Glutamatergic neuron (in vitro differentiated cells): ENCODE measurements at places on chromosomes 1 and 21. TPM values are rescaled to one million over a fixed set of nuclear protein-coding genes. Genes with fewer than 3 reads are reported as not detected.
A peak's percentile ranks its signal among the peaks of the same experiment; 100 is the strongest.

GRCh38 chr1:84283381-84283780 is 18.1 kb upstream of the SAMD13 start:
- H3K4me3 ChIP-seq = no peak overlapping the region
- no peak overlapping the region for H3K27ac ChIP-seq
- no peaks in the 10 kb centered on the region for H3K36me3 ChIP-seq
- no peak for DNase-seq
- no peaks in the 10 kb centered on the region for H3K27me3 ChIP-seq
- no peaks in the 10 kb centered on the region for H3K4me1 ChIP-seq

- H3K4me1 ChIP-seq = peaks cover 33% of the 10 kb centered on the region
- no peak overlapping the region for H3K4me3 ChIP-seq
- peaks cover 6% of the 10 kb centered on the region for H3K36me3 ChIP-seq
- peaks cover 7% of the 10 kb centered on the region for H3K27me3 ChIP-seq
- DNase-seq = no peak
Measured at GRCh38 chr1:6294080-6294889, 33.4 kb upstream of the GPR153 start.

DNA sequence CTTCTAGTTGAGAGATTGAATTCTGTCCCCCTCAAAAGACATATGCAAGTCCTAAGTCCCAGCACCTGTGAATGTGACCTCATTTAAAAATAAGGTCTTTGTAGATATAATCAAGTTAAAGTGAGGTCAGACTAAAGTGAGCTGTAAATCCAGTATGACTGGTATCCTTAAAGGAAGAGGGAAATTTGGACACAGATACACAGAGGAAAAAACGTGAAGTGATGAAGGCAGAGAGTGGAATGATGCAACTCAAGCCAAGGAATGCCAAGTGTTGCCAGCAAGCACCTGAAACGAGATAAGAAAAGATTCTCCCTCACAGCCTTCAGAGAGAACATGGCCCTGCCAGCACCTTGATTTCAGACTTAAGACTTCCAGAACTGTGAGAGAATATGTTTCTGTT is 444.7 kb upstream of the VAMP3 start:
- peaks cover 29% of the 10 kb centered on the region for H3K36me3 ChIP-seq
- no peak overlapping the region for H3K4me3 ChIP-seq
- peaks cover 2% of the 10 kb centered on the region for H3K27me3 ChIP-seq
- no peaks in the 10 kb centered on the region for H3K4me1 ChIP-seq
- no peak overlapping the region for H3K27ac ChIP-seq
- no peak for DNase-seq

GRCh38 chr1:63713627-63714481 is 60.0 kb upstream of the ROR1 start:
- H3K4me1 ChIP-seq = no peaks in the 10 kb centered on the region
- no peaks in the 10 kb centered on the region for H3K36me3 ChIP-seq
- no peaks in the 10 kb centered on the region for H3K27me3 ChIP-seq
- no peak overlapping the region for H3K27ac ChIP-seq

DNA sequence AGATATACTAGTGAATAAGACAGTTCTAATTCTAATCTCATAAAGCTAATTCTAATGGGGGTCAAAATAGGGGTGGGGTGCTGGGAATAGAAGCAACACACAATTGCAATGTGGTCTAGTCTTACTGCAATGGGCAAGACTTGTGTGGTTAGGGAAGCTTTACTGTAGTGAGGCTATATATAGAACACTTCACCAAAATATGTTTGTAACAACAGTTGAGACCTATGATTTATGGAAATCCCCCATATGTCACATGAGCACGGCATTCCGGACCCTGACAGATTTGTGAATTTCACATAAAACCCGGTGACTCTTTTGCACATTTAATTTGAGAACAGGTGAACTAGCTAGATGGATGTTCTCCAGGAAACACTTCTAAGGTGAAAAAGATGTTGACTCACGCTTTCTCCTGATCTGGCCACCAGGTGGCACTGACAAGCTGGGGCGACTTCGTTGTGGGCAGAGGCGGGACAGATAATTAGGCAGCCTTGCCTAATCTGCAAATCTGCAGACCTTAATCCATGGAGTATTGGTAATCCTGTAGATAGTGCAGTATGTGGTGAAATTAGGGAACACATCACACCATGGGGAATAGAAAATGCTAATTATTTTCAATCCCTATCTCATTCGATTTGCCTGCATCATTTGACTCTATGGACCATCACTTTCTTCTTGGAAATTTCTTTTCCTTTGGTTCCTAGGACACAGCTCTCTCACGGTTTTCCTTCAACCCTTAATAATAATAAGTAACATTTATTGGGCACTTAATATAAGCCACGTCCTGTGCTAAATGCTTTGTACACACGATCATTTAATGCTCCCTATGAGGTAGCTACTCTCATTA is 37.7 kb downstream of the KIAA0040 start:
- peaks cover 5% of the 10 kb centered on the region for H3K4me1 ChIP-seq
- peak; percentile 78 for DNase-seq
- peaks cover 10% of the 10 kb centered on the region for H3K27me3 ChIP-seq
- no peak overlapping the region for H3K4me3 ChIP-seq
- H3K27ac ChIP-seq = no peak overlapping the region
- H3K36me3 ChIP-seq = no peaks in the 10 kb centered on the region

DNA sequence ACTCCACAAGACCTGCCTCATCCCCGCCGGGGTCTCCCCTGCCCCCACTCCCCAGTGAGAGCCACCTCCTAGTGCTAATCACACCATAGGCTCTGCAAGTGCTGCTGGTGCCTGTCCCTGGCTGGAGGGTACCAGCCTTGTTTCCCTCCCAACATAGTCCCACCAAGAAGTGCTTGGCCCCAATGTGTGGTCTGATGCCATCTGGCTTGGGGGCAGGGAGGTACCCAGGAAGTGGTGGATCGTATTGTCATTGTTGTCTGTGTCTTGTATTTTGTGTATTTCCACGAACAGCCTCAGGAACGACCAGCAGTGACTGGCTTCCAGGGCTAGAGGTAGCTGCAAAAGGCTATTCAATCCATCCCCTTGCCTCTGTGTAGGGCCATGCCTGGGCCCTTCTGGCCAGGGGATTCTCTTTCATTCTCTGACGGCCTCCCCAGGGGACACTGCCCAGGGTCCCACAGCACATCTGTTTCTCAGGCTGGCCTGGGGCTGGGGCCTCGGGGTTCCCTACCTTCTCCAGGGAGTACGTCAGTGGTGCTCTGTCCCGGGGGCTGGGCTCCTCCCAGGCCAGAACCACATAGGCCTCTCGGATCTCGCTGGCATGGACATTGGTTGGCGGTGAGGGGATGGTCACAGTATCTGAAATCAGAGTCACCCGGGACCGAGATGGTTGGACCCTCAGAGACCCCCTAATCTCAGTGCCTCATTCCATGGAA is 22.8 kb downstream of the MYOM3 start:
- no peaks in the 10 kb centered on the region for H3K36me3 ChIP-seq
- H3K4me1 ChIP-seq = no peaks in the 10 kb centered on the region
- H3K27ac ChIP-seq = no peak overlapping the region
- DNase-seq = no peak
- no peak overlapping the region for H3K4me3 ChIP-seq
- peaks cover 7% of the 10 kb centered on the region for H3K27me3 ChIP-seq

DNA sequence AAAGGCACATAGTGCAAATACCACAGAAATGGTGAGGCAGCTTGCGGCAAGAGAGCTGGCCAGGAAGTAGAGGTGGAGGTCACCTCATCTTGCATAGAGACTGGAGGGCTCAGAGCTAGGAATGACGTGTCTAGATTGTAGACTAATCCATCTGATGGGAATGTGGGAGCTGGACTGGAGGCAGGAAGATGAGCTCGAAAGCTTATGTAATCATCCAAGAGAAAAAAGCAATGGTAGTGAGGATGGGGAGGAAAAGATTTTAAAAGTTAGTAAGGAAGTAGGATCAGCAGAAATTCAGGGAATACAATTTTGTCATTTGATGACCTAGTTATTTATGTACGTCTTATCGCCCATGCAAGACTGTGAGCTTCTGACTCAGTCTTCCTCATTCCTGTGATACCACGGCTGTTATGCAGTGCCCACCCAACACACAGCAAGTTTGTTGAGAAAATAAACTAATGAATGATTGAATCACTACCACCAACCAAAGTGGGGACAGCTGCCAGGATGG is 123.9 kb downstream of the RRAGC start:
- H3K27ac ChIP-seq = no peak overlapping the region
- peaks cover 2% of the 10 kb centered on the region for H3K27me3 ChIP-seq
- H3K4me1 ChIP-seq = peaks cover 4% of the 10 kb centered on the region
- H3K4me3 ChIP-seq = no peak overlapping the region

GRCh38 chr1:168945870-168946269 is 160.6 kb upstream of the ATP1B1 start:
- no peaks in the 10 kb centered on the region for H3K27me3 ChIP-seq
- DNase-seq = no peak
- H3K36me3 ChIP-seq = no peaks in the 10 kb centered on the region

- H3K36me3 ChIP-seq = no peaks in the 10 kb centered on the region
- no peak overlapping the region for H3K4me3 ChIP-seq
- no peak overlapping the region for H3K27ac ChIP-seq
- no peak for DNase-seq
Measured at GRCh38 chr1:220990427-220991339, 111.4 kb downstream of the HLX start.

GRCh38 chr1:112532064-112532463 is 23.3 kb downstream of the WNT2B start:
- no peaks in the 10 kb centered on the region for H3K27me3 ChIP-seq
- H3K4me3 ChIP-seq = no peak overlapping the region
- H3K4me1 ChIP-seq = no peaks in the 10 kb centered on the region
- no peak for DNase-seq
- no peaks in the 10 kb centered on the region for H3K36me3 ChIP-seq

- H3K4me1 ChIP-seq = peaks cover 32% of the 10 kb centered on the region
- H3K4me3 ChIP-seq = peak overlapping the region; percentile 90
- H3K27ac ChIP-seq = peak overlapping the region; percentile 91
- H3K36me3 ChIP-seq = peaks cover 17% of the 10 kb centered on the region
- peaks cover 6% of the 10 kb centered on the region for H3K27me3 ChIP-seq
Measured at GRCh38 chr1:226938903-226939437, 1.1 kb upstream of the COQ8A start.

- no peak overlapping the region for H3K4me3 ChIP-seq
- no peaks in the 10 kb centered on the region for H3K27me3 ChIP-seq
- DNase-seq = no peak
- H3K36me3 ChIP-seq = peaks cover 14% of the 10 kb centered on the region
- no peak overlapping the region for H3K27ac ChIP-seq
Measured at GRCh38 chr1:54959241-54959640, 21.2 kb upstream of the TMEM61 start.

DNA sequence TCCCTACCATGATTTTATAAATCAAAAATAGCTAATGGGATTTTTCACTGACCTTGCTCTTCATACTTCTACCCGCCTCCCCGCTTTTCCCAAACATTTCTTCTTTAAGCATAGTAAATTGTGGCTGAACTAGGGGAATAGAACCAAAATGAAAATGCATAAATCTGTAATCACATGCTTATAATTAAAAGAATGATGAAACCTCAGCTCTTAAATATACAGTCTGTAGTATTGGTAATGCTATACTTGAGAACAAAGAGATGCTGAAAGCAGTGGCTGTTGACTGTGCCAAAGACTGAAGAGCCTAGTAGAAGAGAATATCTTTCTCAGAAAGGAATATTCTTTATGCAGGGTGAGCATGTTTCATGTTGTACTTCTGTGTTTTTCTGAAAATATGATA is 249.1 kb downstream of the GREM2 start:
- peaks cover 1% of the 10 kb centered on the region for H3K27me3 ChIP-seq
- H3K4me3 ChIP-seq = no peak overlapping the region
- no peak for DNase-seq
- H3K36me3 ChIP-seq = peaks cover 19% of the 10 kb centered on the region
- no peak overlapping the region for H3K27ac ChIP-seq
- H3K4me1 ChIP-seq = peaks cover 3% of the 10 kb centered on the region

DNA sequence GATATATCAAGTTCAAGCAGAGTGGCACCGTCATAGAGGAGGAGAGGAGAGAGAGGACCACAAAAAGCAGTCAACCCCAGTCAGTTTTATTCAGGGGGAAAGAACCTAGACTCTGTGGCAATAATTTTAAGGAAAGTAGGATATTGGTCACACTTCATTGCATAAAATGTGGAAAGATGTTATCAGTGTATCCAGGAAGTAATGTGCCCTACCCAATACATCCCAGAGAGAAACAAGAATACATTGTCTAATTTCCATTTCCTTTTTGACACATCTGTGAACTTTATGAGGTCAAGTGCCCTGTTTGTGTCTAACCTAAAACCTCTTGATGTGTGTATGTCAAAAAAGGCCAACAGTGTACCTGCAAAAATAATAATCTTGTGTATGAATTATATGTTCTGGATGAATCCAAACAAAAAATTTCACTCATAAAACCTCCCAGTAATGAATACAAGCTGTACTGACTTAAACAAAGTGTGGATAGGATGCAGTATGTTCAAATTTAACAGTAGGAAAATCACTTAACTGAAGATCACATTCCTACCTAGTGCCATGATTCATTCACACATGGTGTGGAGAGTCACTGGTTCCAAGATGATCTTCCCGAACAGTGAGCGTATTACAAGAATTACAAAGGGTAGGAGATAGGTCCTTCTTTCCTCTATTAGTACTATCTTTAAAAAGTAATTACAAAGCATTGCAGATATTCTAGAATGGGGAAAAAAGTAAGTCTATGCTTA is 712.1 kb upstream of the CXADR start:
- H3K36me3 ChIP-seq = peaks cover 11% of the 10 kb centered on the region
- H3K27ac ChIP-seq = no peak overlapping the region
- DNase-seq = no peak
- no peak overlapping the region for H3K4me3 ChIP-seq
- no peaks in the 10 kb centered on the region for H3K4me1 ChIP-seq

DNA sequence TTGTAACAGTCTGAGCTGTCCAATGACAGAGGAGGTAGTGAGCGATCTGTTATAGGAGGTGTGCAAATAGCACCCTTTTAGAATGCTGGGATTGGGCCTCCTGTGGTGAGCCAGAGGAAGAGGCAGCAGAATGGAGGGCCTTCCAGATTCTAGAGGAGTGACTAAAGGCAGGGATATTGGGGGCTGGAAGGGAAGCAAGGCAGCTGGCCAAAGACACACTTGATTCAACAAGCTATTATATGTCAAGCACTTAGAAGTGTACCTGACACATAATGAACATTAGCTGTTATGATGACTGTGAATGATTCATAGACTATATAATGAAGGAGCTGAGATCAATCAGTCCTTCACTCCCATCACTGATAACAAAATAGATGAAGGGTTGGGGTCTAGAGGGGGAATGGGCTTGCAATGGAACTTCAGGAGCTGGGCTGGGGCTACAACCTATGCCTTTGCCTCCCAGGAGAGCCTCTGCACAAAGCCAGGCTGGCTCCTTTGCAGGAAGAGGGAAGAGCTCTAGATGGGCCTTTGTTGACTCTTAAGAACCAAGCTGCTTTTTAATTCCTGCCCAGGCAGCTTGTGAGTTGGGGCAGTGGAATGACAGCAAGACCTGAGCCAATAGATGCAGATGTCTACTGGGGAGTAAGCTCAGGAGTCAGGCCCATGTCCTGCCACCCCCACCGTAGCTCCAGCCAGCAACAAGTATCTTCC is 2.3 kb upstream of the MKNK1 start:
- no peak overlapping the region for H3K27ac ChIP-seq
- DNase-seq = no peak
- no peaks in the 10 kb centered on the region for H3K36me3 ChIP-seq
- peaks cover 8% of the 10 kb centered on the region for H3K27me3 ChIP-seq
- H3K4me3 ChIP-seq = no peak overlapping the region

Gene OLIG1
- 14.2 TPM for total RNA-seq

Gene DMRTA2
- 0.42 TPM for total RNA-seq

Gene NHLH2
- 255 TPM for total RNA-seq

Gene TMEM61
- total RNA-seq = not detected

Gene THEM5
- total RNA-seq = not detected

Gene SLC35E2B
- 151 TPM for total RNA-seq

Gene UBIAD1
- total RNA-seq = 22.7 TPM

Gene PPT1
- 32.5 TPM for total RNA-seq

Gene AGBL4
- total RNA-seq = 3.5 TPM

Gene KCNJ10
- total RNA-seq = not detected

Gene PALMD
- total RNA-seq = 5.1 TPM

Gene SPATA45
- not detected for total RNA-seq
